ENCODE measurements at places on chromosomes 16 and 17.

DNA sequence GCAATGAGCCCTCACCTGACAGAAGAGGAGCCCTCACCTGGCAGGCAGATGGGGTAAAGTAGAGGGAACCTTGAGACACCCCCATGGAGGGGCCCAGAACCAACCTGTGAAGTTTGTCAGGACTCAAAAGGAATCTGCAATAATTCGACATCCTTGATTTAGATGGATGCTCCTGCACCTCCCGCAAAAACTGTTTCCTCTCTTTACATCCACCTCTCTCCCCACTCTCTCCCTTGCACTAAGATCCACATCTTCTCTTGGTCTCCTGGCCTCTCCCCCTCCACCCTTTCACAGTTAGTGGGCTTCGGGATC lies 34.9 kb upstream of the RBFOX3 start:
- no peaks in the 10 kb centered on the region for H3K36me3 ChIP-seq
- no peaks in the 10 kb centered on the region for H3K4me1 ChIP-seq
- peaks cover 21% of the 10 kb centered on the region for H3K27me3 ChIP-seq
- DNase-seq, result no peak
- H3K27ac ChIP-seq, result no peak overlapping the region
- H3K4me3 ChIP-seq, result no peak overlapping the region

GRCh38 chr17:246851-247421 lies 65.5 kb upstream of the DOC2B start:
- no peak overlapping the region for H3K4me3 ChIP-seq
- H3K4me1 ChIP-seq, result no peaks in the 10 kb centered on the region
- DNase-seq, result no peak
- H3K36me3 ChIP-seq, result no peaks in the 10 kb centered on the region

GRCh38 chr17:2406903-2407790 lies 6.3 kb upstream of the MNT start:
- no peak overlapping the region for H3K4me3 ChIP-seq
- H3K27me3 ChIP-seq, result no peaks in the 10 kb centered on the region
- no peaks in the 10 kb centered on the region for H3K36me3 ChIP-seq
- peak; percentile 49 for DNase-seq

GRCh38 chr16:64589836-64590235 lies 532.0 kb downstream of the CDH11 start:
- no peaks in the 10 kb centered on the region for H3K4me1 ChIP-seq
- no peaks in the 10 kb centered on the region for H3K27me3 ChIP-seq
- H3K36me3 ChIP-seq, result no peaks in the 10 kb centered on the region
- H3K27ac ChIP-seq, result no peak overlapping the region
- DNase-seq, result no peak

GRCh38 chr17:41939044-41939692 lies 8.8 kb downstream of the ODAD4 start:
- H3K4me3 ChIP-seq, result no peak overlapping the region
- H3K27me3 ChIP-seq, result no peaks in the 10 kb centered on the region
- H3K4me1 ChIP-seq, result no peaks in the 10 kb centered on the region
- H3K27ac ChIP-seq, result no peak overlapping the region
- no peak for DNase-seq

All from activated CD4-positive, alpha-beta memory T cell treated with anti-CD3 and anti-CD28 coated beads for 36 hours (primary cell).